ENCODE measurements at places on chromosomes 7 and 10.

- DNase-seq: peak; percentile 96
Observed at GRCh38 chr7:13990984-13991790, 1.7 kb upstream of the ETV1 start.

DNA sequence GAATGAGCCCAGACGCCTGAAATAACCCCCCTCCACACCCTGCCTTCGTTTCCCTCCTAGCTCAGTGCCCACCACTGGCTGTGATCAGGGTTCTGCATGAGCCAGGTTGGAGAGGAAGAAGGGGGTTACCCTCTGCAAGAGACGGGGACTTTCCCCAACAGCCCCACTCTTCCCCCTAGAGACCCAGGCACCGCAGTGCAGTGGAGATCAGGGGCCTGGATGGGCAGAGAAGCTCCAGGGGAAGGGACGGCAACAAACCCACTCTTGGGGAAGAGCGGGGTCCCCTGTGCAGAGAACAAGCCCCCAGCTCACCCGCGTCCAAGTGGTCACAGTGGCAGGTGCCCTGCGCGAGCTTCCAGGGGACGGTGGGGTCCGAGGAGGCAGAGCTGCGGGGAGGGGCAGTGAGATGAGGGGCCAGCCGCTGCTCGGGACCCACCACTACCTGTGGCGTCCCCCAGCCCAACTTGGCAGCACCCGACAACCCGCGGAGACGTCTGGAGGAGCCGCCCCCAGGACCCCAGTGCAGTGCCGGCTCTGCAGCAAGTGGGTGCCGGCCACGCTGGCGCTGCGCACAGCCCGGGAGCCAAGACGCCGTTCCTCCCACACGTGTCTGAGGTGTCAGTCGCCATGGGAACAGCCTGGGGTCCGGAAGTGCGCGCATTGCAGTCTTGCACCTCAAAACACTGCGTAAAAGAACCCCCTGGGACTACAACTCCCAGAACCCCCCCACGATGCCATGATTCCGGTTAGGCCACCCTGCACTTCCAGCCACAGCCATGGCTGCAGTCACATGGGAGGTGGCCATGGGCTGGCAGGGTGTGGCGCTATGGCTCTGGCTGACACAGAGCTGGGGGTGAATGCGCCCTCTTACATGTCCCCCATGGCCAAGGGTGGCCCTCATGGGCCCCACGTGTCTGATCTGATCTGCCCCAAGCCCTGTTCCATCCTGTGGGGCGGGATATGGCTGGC lies 45.8 kb upstream of the WIPI2 start:
- DNase-seq: no peak

GRCh38 chr7:132211971-132212370 lies 364.3 kb downstream of the PLXNA4 start:
- DNase-seq: no peak

DNA sequence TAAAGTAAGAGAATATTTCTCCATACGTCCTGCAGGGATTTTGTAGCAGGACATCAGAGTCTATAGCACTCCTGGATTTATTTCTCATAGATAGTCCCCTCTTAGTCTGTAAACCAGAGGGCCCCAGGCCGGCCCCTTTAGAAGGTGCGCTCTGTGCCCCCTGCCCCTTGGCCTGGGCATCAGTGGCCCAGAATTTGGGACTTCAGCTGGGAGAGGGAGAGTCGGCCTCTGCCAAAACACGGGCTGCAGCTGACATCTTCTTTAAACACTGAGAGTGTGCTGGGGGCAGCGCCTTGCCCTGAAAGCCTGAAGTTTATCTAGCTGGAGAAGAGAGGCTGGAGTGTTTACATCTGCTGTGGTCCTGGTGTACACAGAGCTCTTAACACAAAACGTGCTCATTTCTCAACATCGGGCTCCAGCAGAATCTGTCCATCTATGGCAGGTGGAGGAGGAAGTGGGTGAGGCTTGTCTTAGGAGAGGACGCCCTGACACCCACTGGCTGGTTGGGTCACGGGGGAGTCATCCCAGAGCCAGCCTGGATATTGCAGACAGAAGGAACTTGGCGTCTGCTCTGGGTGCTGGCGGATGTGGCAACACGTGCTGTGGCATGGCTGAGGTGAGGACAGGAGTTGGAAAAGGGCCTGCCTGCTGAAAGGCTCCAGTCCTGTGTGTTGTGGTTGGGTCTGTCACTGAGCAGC lies 5.0 kb upstream of the TACR2 start:
- DNase-seq: no peak

Data from NCI-H2227 treated with DMSO at 0.1 percent for 48 hours (cell line).